IMR-90 (cell line): ENCODE measurements at places on chromosomes 7 and 10.

GRCh38 chr10:111879969-111880368 lies 303.6 kb downstream of the GPAM start:
- no peak for DNase-seq

GRCh38 chr10:70432561-70433263 lies 8.8 kb downstream of the NODAL start:
- DNase-seq = no peak

DNA sequence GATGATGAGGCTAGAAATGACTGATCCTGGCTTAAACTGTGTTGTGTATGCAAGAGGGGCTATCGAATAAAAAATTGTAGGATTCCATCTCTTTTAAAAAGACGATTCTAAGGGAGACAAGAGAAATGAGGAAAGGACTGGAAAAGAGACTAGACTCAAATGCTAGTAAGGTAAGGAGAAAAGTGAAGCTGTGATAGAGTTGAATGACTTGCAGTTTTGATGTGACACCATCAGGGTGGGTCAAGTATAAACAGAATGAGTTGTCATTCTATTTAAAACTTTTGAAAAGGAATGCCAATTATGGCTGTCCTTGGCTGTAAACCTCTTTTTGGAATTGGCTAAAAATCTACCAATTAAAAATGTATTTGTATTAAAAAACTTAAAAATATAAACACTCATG lies 184.5 kb upstream of the PHF14 start:
- DNase-seq = no peak

DNA sequence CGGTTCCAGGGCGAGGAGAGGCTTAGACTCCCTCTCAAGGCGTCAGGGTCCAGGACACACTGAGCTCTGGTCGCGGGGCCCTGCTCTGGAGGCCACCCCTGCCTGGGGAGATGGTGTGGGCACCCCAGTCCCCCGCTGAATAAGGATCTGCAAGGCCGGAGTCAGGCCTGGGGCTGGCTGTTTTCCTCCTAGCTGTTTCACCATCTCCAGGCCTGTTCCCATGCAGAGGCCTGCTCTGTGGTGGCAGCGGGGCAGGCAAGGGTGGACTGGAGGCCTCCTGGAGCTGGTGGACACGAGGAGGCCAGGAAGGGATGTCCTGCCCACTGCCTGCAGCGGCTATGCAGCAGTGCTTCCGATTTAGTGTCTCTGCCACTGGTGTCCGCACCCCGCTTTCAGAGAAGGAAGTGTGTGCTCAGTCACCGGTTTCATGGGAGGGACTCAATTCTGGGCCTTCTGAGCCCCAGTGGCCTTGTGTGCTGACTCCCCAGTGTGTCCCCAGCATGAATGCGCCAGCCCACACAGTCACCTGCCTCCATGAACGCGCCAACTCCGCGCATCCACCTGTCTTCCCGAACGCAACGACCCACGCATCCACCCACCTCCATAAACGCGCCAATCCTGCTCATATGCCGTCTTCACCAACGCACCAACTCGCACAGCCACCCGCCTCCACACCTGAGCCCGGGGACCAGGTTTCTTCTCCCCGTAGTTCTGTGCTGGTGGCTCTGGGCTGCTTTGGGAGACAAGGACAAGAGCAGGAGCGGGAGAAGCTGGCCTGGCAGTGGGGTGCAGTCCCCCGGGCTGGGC lies 14.5 kb upstream of the GPR146 start:
- no peak for DNase-seq

GRCh38 chr7:17672783-17673182 lies 267.5 kb downstream of the SNX13 start:
- DNase-seq = no peak

DNA sequence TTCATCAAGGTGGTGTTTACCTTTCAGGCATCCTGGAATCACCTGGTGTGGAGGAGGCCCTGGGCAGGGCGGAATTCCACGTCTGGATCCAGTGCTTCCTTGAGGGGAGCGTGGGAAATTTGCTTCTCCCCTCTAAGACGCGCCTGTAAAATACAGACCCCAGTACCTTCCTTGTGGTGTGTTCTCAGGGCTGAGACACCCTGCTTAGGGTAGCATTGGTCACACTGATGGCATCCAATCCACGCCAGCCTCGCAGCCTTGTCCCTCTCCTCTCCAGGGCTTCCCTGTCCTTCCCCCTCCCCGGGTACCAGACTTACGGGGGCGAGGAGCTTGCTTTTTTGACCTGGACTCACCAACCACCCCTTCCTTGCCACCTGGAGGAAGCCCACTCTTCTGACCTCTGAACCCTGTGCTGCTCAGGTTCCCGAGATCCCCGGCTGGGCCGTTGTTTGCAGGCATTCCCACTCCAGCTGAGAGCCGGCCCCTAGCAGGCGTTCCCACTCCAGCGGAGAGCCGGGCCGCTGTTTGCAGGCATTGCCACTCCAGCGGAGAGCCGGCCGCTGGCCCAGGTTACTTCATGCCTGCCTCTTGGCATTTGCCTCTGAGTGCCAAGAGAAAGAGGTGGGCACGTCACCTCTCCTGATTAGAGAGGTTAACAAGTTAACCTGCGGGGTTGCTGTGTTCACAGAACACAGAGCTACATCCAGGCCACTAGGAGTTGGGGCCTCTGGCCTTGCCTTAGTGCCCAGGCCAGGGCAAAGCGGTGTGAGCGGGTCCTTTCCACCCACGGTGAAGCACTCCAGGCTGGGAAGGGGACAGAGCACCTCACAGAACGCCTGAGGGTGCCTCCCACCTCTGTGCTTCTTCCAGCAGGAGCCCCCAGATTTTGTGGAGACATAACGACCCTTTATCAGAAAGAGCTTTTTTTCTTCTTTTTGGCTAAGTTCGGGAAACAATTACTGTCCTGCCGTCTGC lies 254.0 kb upstream of the PPP2R2D start:
- DNase-seq = no peak

DNA sequence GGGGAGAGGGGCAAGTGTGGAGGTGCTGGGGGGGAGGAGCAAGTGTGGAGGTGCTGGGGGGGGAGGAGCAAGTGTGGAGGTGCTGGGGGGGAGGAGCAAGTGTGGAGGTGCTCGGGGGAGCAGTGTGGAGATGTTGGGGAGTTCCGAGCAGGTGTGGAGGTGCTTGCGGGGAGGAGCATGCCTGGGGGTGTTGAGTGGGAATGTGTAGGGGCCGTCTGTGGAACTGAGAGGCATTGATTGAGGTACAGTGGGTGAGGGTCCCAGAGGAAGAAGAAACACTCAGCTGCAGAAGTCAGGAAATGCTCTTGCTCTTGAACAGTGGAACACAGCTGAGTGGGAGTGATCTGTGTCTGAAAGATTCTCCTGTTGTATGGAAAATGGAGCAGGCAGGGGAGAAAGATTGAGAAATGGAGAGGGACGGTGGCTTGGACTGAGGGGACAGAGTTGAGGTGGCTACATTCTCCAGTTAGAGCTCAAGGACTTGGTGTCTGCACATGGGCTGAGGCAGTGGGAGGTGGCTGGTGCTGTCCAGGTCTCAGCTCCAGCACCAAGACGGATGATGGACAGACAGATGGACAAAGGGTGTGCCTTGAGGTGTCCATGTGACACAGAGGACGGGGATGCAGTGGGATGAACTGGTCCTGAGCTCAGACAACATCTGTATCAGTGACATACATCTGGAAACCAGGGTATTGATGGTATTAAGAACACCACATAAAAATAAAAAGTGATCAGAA lies 25.2 kb upstream of the NCAPG2 start:
- no peak for DNase-seq

- no peak for DNase-seq
These were observed 338.1 kb downstream of the RNLS start for GRCh38 chr10:88244781-88245625.
